ENCODE measurements at places on chromosomes 11 and 22. TPM values are rescaled to one million over a fixed set of nuclear protein-coding genes. Genes with fewer than 3 reads are reported as not detected.

FGF19 gene
- not detected for total RNA-seq

PTH gene
- total RNA-seq, result not detected

ABCG4 gene
- under 0.01 TPM for total RNA-seq

TRPC6 gene
- total RNA-seq, result 1.5 TPM

INPPL1 gene
- total RNA-seq, result 62.9 TPM

SLC22A8 gene
- total RNA-seq, result not detected

RAB30 gene
- 19.3 TPM for total RNA-seq

ACR gene
- not detected for total RNA-seq

NELL1 gene
- total RNA-seq, result not detected

IFITM10 gene
- 0.50 TPM for total RNA-seq
